ENCODE measurements at places on chromosomes 5 and 9.

DNA sequence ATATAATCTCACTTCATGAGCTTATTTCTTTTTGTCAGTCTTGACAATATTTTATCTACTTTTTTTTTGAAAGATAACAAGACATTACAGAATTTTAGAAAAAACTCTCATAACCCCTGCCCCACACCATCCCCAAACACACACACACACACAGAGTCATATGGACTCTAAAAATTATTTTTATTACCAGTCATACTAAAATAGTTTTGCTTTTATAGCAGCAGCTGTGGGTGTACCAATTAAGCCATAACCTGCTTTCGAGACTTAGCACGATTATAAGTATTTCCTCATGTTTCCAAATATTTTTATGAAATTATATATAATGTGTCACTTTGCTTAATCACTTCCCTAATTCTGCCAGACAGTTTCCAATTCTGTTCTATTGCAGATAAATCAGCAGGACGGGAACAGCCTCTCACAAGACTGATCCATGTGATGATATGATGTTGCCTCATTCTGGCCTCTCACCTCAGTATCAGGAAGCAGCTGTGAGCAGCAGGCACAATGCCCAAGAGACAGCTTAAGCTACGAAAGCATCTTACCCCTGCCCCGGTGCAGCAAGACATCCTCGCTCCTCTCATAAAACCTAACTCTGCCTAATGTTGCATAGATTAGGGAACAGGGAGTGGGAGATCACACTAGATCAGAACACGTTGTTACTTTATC, 7.0 kb downstream of the PDCL start:
- H3K27me3 ChIP-seq, result no peaks in the 10 kb centered on the region
- H3K36me3 ChIP-seq, result peaks cover 28% of the 10 kb centered on the region
- no peak overlapping the region for H3K27ac ChIP-seq

DNA sequence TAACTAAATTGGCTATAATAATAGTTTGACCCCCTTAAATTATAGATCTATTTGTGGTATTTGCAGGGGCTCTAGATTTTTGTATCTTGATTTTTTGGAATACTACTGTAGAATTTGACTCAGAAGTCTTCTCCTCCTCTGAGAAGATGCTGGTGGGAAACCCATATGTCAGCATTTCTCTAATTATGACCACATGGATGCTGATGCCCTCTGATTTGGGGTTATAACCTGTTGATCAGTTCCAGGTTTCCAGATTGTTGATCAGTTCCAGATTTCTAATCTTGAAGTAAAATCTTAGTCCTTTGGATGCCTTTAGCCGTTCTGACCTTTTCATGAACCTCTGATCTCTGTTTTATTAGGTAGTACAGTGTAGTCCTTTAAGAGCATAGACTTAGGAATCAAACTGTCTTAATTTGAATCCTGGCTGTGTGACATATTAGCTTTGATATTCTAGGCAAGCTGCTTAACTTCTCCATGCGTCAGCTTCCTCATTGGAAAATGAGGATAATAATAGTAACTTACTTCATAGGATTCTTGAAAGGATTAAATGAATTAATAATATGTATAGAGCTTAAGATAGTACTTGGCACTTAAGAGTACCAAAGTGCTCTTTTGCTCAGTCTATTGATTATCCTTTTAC, 8.1 kb downstream of the FSD1L start:
- H3K27me3 ChIP-seq, result no peaks in the 10 kb centered on the region
- no peak overlapping the region for H3K27ac ChIP-seq
- H3K4me3 ChIP-seq, result no peak overlapping the region
- no peaks in the 10 kb centered on the region for H3K36me3 ChIP-seq
- no peak for DNase-seq

- H3K27ac ChIP-seq, result no peak overlapping the region
- no peaks in the 10 kb centered on the region for H3K36me3 ChIP-seq
- DNase-seq, result no peak
- no peaks in the 10 kb centered on the region for H3K27me3 ChIP-seq
These were observed 129.4 kb upstream of the RASA1 start for GRCh38 chr5:87138091-87138805.

DNA sequence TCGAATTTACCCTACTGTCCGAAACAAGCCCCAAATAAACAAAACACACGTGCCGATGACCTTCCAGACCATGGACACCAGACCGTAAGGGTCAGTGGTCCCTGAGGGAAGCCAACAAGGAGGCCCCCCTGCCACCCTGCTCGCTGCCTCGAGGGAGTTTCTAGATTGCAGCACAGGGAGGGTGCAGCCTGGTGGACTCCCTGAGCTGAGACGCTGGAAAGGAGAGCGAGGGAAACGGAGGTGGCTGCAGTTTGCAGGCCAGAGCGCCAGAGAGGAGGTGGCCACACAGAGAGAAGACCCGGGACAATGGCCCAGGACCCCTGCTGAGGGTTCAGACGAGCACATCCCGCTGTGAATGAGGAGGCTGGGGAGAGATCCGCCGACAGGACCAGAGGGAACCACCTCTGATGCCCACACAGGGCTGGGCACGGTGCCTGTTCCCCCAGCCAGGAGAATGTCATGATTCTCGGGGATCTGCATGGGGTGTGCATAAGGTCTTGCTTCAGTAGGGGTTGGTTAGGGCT, 48.9 kb downstream of the SLC6A3 start:
- DNase-seq, result no peak
- no peak overlapping the region for H3K4me3 ChIP-seq
- H3K36me3 ChIP-seq, result no peaks in the 10 kb centered on the region
- peaks cover 17% of the 10 kb centered on the region for H3K27me3 ChIP-seq
- no peak overlapping the region for H3K27ac ChIP-seq
- no peaks in the 10 kb centered on the region for H3K4me1 ChIP-seq

DNA sequence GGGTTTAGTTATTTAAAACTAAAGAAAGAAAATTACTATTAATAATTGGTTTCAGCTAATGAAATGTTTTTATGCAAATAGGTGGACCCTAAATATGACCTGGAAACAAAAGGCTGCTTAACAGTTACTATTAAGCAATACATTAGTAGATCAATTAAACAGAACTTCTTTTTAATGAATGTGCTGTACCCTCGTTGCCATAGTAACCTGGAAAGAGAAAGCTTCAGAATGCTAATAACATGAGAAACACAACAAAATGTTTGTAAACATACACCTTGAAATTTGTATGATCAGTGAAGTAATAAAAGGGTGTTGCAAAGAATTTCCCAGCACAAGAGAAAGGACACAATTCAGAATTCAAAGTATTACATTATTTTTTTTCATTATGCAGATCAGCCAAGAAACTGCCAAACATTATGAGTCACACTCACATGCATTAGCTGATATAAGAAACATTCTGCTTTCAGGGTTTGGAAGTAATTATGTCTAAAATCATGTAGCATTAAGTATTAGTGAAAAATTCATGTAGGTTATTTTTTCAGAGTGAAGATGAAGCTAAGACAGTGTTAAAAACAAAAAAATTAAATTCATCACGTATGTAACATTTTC, 348.3 kb downstream of the ISL1 start:
- no peaks in the 10 kb centered on the region for H3K36me3 ChIP-seq
- H3K27ac ChIP-seq, result no peak overlapping the region
- no peak overlapping the region for H3K4me3 ChIP-seq
- H3K27me3 ChIP-seq, result no peaks in the 10 kb centered on the region
- DNase-seq, result no peak

- no peaks in the 10 kb centered on the region for H3K4me1 ChIP-seq
- H3K27ac ChIP-seq, result no peak overlapping the region
- no peaks in the 10 kb centered on the region for H3K27me3 ChIP-seq
- no peak overlapping the region for H3K4me3 ChIP-seq
- no peaks in the 10 kb centered on the region for H3K36me3 ChIP-seq
These were observed 90.3 kb downstream of the MRPL36 start for GRCh38 chr5:1709171-1709803.

DNA sequence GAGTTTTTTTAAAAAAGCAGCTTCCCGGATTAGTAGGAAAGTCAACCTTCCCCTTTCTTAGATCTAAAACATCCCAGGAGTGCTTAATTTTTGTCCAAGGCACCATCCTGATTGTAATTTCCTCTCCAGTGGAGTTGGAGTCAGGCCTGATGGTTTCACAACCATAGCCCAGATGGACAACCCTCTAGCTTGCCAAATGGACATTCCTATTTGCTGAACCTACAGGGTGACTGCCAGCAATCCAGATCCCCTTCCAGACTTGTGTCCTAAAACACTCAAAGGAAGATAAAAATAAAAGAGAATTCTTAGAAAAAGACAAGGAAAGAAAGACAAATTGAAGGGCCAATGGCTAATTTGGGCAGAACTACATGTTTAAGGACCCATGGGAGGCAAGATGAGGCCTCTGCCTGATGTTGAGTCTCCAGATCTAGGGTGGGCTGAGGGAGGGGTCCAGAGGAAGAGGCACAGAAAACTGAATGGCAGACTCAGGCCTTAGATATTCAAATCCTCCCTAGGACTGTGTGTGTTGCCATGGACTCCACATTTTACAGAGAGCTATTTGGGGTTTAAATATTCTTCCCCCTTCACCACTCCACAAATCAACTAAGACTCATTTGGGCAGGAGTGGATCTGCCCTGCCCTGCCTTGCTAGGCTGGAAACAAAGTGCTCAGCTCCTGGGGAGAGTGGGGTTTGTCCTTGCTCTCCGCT, 38.5 kb upstream of the SLC44A1 start:
- H3K36me3 ChIP-seq, result no peaks in the 10 kb centered on the region
- H3K4me3 ChIP-seq, result no peak overlapping the region
- DNase-seq, result no peak
- H3K27ac ChIP-seq, result no peak overlapping the region
- no peaks in the 10 kb centered on the region for H3K27me3 ChIP-seq
